Astrocyte (in vitro differentiated cells and primary cell): ENCODE measurements at places on chromosomes 5 and 9. TPM values are rescaled to one million over a fixed set of nuclear protein-coding genes. Genes with fewer than 3 reads are reported as not detected.

- no peak overlapping the region for H3K27ac ChIP-seq
- H3K36me3 ChIP-seq, result no peaks in the 10 kb centered on the region
- no peaks in the 10 kb centered on the region for H3K4me1 ChIP-seq
- no peaks in the 10 kb centered on the region for H3K27me3 ChIP-seq
- H3K4me3 ChIP-seq, result no peak overlapping the region
These were observed 109.6 kb downstream of the FAM174A start for GRCh38 chr5:100644776-100645175.

DNA sequence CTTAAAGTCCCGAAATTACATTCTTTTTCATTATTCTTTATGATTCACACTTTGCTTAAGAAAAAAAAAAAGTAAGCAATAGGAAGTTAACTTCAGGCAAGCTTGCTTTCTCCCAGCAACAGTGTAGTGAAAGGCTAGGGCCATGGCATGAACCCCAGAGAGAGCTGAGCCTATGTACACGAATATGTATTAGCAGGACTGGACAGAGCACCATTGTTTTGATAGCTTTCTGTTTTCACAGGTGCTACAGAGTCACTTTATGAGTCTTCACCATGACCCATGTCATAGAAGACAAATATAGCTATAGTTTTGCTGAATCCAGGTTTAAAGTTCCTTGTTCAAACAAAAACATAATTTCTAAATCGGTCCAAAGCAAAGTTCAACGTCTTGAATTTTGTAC, 199.2 kb downstream of the ADAMTSL1 start:
- peaks cover 14% of the 10 kb centered on the region for H3K36me3 ChIP-seq
- DNase-seq, result no peak
- no peaks in the 10 kb centered on the region for H3K4me1 ChIP-seq
- H3K4me3 ChIP-seq, result no peak overlapping the region
- H3K27me3 ChIP-seq, result no peaks in the 10 kb centered on the region

GRCh38 chr9:91386765-91387164, 25.0 kb upstream of the AUH start:
- H3K27ac ChIP-seq, result no peak overlapping the region
- DNase-seq, result no peak
- no peaks in the 10 kb centered on the region for H3K36me3 ChIP-seq
- no peaks in the 10 kb centered on the region for H3K4me1 ChIP-seq
- no peak overlapping the region for H3K4me3 ChIP-seq

- H3K36me3 ChIP-seq, result no peaks in the 10 kb centered on the region
- H3K4me1 ChIP-seq, result peaks cover 40% of the 10 kb centered on the region
- no peaks in the 10 kb centered on the region for H3K27me3 ChIP-seq
- H3K27ac ChIP-seq, result peak overlapping the region; percentile 77
These were observed 889 bp upstream of the ADAMTS12 start for GRCh38 chr5:33892620-33893137.

The KIF4B gene
- not detected in 2 replicates for total RNA-seq

The SLC6A18 gene
- total RNA-seq, result not detected in 2 replicates

The FOXD4L4 gene
- 0.14 TPM in 1 of 2 replicates, not detected in the other for total RNA-seq

The ATP10B gene
- not detected in 2 replicates for total RNA-seq
